ENCODE measurements at places on chromosomes 1 and 21.

DNA sequence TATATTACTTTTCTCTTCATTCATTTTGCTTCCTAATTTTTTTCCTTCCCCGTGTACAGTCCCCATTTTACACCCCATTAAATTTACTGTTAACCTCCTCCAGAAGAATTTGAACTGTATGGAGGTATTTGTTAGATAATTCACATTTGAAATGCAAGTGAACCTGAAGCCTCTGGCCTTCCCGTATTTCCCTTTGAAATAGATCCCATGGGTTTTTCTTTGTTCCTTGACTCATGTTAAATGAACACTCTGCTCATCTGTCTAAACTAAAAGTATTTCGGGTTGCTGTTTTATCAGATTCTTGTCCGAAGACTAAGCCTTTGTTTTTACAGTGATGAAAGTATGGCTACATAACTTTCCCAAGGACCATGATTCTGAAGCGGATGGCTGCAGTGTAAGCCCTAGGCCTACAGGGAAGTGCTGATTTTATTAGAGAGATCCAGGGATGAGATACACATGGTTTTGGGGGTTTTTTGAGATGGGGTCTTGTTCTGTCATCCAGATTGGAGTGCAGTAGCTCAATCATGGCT lies 187.9 kb downstream of the PATJ start:
- DNase-seq = no peak

DNA sequence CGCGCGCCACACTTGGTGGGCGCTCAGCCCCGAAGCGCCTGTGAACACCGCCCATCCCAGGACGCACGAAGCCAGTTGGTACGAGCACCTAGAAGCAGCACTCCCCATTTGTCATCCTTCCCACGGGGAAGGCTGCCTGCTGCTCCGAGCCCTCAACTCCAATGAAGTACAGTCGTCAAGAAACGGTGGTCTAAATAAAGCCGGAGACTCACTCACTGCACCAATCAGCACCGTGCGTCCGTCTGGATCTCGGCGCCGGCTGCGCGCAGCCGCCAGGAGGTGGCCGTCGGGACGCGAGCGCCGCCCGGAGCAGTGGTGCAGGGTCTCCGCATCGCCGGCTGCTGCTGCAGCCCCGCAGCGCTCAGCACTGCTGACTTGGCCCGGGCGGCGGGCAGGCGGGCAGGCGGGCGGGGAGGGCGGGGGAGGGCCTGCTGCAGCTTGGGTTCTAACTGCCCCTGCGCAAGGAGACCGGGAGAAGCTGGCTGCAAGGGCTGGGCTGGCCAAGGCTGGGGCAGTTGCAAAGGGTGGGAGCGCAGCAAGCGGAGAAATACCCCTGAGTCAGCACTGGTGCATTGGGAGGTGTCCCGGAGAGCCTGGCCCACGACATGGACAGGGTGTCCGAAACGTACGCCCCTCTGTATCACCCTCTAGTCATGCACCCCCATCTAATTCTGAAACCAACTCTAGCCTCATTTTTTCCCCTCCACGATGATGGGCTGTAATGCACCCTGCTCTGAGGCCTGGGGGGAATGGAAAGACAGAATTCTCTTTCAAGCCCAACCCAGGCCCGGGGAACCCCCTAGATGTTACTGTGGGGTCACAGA lies 35.8 kb upstream of the H6PD start:
- peak; percentile 80 for DNase-seq

DNA sequence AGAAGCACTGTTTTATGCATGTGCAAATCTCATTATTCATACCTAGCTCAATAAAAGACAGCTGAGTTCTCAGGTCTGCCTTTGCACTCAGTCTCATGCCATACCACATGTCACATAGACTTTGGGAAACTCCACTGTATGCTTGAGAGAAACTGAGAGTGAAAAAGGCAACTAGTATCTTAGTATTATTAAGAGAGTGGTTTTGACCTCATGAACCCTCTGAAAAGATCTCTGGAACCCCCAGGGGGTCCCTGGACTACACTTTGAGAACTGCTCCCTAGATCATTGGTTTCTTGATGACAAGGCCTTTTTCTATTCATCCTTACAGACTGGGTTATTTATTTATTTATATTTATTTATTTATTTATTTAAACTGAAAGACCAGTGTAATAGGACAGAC lies 3.7 kb upstream of the RHEX start:
- no peak for DNase-seq

DNA sequence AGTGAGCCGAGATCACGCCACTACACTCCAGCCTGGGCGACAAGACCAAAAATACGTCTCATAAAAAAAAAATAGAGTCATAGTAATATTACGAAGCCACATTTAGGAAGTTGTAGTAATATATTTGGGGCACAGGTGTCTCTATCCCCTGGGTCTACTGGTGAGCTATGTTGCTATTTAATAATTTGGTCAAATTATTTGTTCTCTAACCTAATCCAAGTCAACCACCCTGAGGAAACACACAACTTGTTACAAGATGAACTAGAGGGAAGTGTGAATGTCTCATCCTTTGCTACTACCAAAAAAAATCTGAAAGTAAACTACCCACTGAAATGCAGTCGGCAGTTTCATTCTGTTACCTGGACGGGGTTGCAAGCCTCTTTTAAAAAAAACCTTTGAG lies 35.3 kb downstream of the RGS8 start:
- no peak for DNase-seq

DNA sequence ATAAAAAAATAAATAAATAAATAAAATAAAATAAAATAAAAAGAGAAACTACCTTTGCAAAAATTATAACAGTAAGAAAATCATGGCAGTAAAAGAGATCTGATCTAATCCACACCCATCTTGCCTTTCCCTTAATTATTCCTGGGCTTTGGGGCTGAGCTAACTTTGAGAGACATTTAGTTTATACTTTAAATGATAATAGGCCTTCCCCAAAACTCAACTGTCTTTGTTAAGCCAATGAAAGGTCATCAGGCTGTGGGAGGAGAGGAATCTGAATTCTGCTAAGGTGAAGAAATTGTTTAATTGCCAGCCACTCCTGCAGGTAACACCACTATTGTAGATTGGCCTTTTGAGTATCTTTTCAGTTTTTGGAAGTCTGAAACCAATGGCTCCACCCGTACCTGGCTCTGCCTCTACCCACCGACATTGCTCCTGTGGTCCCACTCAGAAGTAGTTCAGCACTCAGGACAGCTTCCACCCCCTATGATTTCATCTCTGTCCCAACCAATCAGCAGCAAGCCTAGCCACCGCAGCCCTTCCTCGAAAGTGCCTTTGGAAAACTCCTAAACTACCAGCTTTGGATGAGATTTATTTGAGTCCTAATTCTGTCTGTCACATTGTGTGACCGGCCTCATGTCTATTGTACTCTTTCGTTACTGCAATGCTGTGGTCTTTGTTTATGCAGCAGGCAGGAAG lies 23.0 kb upstream of the PNRC2 start:
- DNase-seq = peak; percentile 57

DNA sequence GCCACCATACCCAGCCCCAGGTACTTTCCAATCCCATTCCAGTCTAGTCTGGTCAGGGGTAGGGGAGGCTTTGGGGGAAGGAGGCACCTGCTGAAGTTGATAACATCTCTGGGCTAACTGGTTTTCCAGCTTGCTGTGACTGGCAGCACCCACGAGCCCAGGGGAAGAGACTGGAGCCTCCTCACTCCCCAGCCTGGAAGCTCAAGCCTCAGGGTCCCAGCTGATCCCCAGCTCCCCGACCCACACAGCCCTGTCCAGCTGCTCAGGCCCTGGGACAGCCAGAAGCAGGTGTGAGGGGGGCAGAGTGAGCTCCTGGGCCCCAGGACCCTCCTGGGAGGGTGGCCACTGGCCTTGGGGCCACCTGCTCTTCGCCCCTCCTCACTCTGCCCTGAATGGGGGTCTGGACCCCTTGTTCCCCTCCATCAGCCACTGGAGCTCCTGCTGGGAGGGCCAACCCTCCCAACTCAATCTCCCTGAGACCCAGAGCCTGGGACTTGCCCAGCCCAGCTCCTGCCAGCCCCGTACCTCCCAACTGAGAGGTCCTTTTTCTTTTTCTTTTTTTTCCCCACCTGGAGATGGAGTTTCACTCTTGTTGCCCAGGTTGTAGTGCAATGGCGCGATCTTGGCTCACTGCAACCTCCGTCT lies 23.5 kb upstream of the RNU1-4 start:
- DNase-seq = peak; percentile 50

DNA sequence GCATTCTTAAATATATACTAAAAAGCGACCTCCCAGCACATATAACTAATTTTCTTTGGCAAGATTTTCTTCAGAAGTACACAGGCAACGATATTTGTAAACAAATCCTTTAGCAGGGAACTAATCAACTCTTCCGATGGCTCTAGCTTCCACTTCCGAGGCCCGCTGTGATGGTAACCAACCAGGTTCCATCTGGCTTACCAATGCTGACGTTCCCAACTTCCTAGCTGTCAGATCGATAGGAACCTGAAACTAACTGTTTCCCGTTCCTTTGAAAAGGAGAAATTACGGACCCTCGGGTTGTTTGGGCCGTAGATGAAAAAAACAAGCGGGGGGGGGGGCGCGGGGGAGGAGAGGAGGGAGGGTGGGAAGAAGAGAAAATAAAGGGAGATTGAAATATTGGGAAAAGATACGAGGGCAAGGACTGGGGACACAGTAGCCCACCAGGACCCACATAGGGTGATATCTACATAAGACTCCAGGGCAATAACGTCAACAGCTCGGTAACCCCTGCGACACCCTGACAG lies 513 bp downstream of the GTF2B start:
- DNase-seq = peak; percentile 53

DNA sequence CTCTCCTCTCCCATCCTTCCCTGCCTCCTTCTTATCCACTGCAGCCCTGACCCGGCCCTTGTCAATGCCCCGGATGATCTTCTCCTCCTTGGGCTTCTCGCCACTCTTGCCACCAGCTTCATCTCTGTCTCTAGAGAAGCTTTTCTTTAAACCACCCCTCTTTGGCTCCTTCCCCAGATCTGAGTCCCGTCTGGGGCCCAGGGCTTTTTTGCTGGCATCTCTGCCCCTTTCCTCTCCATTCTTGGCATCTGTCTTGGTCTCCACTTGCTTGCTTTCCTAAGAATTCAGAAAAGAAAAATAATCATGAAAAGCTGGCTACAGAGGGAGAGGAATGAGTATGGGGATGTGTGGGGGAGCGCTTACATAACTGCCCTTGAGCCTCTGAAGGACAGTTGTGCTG lies 11.8 kb downstream of the SHISA4 start:
- no peak for DNase-seq

DNA sequence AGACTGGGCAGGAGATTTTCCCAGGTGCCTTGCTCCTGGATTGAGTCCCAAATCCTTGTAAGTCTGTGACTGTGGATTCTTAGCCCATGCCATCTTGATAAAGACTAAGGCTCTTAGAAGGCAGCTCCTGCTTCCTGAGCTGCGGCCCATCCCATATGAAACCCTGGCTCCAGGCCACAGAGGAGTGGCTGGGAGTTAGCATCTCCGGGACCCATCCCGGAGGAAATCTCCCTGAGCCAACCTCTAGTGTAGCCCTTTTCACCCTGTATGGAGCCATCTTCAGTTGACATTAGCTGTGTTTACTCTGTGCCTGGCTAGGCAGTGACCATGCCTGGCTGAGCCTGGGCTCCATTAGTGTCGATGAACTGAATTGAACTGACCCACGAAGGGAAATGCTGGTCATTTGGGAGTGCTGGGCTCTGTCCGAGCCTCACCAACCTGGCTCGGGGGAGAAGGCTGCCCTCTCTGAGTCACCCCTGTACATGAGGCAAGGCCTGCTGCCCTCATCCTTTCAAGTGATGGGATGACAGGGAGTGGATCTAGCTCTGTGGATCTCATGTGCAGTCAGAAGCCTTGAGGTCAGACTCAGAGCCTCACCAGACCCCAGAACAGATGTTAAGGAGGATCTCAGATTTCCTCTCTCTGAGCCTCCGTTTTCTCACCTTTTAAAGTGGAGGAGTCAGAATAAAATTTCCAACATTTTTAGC lies 37.5 kb downstream of the LGR6 start:
- DNase-seq = no peak

DNA sequence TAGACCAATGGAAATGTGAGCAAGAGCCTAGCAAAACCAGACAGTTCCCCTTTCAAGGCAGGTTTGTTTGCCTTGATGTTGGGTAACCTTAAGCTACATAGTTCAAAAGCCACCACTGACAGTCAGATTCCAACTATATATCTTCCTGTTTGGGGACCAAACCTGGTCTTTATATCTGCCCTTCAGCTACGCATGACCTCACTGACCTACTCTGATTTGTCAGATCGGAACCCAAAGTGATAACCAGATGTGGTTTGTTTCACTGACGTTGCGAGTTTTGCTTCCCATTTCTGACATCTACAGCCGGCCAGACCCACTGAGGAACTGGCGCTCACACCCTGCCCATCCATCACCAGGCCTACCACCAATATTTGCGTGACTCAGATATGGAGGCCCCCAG lies 361.1 kb upstream of the CHRM3 start:
- DNase-seq = no peak

DNA sequence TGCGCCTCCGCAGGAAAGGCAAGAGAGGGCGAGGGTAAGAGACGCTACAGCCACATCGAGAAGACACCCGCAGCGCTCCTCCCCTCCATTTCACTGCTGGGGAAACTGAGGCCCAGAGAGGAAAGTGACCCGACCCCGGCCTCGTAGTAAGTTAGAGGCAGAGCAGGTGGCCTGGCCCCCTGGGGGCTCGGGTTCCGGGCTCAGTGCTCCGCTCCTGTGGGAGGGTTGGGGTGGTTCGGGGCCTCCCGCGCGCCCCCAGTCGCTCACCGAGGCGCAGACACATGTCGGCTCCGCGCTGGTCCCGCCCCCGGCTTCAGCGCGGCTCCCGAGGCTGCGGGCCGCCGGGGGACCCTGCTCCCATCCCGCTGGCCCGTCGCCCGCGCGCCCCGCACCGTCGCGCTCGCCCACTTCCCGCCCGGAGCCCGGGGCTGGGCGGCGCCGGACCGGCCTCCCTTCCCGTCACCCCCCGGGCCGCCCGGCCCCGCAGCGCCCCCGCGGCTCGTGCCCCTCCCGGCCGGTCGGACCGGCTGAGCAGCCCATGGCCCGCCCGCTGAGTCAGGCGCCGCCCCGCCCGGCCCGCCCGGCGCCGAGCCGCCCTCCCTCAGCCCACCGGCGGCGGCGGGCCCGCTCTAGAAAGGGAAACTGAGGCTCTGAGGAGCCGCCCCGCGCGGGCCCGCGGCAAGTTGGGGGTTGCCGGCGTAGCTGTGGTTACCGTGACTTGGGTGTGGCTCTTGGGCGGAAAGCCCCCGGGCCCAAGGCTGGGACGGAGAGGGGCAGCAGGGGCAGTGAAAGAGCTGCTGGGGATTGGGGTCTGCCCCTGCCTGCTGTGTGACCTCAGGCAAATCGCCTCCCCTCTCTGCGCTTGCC lies at the start of gene TMEM54:
TMEM54 (minus strand) TSS at position 434 of the 867 bp plus-strand sequence; CDS start at position 283, 151 bp downstream.
- DNase-seq = no peak

GRCh38 chr21:45794027-45794426 lies 150.5 kb downstream of the PCBP3 start:
- DNase-seq = no peak

DNA sequence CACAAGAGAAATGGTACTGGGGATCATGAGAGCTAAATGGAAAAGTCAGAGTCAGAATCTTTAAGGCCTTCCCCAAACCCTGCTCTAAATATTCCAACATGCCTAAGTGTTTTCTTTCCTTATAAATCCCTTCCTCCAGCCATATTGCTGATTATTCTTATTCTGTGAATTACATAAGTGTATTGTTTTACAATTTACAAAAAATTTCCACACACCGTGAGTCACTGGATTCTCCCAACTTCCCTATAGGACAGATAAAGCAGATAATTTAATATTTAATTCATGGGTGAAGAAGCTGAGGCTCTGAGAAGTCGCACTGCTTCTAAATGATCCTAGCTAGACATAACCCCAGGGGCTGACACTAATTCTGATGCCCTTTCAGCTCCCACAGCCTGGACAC lies 243.3 kb upstream of the JUN start:
- no peak for DNase-seq

- DNase-seq = peak; percentile 74
These were observed at the start of gene TRIM46 for GRCh38 chr1:155173478-155174323. Gene TRIM46, plus strand, starts transcription at chr1:155173849. Its CDS starts 118 bp downstream, at chr1:155173967.

- DNase-seq = no peak
These were observed 8.3 kb upstream of the GPR89B start for GRCh38 chr1:147919896-147920295.

Data from ecto neural progenitor cell (in vitro differentiated cells).